ENCODE measurements at places on chromosomes 7 and 10.

- DNase-seq: no peak
Measured at GRCh38 chr7:94632338-94633013, 23.5 kb downstream of the SGCE start.

- no peak for DNase-seq
Measured at GRCh38 chr10:33345236-33345635, 10.8 kb upstream of the NRP1 start.

DNA sequence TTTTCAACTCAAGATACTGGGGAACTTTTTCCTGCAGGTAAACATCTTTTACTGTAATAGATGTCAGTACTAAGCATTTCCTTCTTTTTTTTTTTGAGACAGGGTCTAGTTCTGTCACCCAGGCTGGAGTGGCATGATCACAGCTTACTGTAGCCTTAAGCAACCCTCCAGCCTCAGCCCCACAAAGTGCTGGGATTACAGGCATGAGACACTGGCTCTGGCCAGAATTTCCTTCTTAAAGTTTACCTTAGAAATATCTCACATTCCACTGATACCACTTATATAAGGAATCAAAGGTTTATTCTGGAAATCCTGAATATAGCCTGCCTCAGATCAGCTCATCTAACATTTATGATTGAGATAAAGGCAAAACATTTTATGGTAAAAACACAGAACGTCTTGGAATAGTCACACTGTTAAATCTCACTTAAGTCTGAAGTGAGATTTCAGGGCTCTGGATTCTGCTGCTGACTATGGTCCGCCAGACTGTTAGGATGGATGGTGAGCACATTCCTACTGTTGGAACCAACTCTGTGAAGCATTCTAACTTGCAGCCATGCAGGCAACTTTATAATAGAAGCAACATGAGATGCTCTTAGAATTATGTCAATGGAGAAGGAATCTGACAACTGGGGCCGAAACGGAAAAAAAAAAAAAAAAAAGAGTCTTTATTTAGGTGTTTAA lies 151.9 kb downstream of the ZMYND11 start:
- DNase-seq: no peak

DNA sequence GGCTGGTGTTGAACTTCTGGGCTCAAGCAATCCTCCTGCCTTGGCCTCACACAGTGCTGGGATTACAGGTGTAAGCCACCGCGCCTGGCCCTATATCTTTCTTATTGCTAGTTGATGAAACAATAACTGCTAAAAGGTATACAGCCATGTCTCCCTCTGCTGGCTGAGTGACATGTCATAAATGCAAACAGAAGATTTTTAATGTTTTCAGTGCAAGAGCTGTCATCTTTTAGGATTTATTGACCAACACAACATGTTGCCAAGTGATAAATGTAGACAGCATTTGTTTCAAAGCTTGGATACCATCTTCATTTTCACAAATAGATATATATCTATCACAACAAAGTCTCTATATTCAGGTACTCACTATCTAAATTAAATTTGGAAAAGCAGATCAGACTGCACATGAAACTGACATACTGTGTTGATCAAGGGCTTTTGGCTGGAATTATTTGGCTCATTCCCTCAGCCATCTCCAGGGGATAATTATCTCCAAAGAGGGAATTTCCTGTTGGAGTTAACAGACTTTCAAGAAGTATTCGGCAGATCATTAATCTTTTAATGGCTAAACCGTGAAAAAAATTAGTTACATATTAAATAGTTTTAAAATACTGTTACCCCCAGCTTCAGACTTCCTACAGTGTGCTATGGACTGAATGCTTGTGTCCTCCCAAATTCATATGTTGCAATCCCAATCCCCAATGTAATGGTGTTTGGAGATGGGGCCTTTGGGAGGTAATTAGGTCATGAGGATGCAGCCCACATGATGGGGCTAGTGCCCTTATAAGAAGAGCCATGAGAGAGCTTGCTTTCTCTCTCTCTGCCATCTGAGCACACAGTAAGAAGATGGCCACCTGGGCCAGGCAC lies 41.3 kb upstream of the SRPK2 start:
- peak; percentile 66 for DNase-seq

GRCh38 chr10:79939969-79940368 lies 8.9 kb downstream of the SFTPD start:
- DNase-seq: no peak

DNA sequence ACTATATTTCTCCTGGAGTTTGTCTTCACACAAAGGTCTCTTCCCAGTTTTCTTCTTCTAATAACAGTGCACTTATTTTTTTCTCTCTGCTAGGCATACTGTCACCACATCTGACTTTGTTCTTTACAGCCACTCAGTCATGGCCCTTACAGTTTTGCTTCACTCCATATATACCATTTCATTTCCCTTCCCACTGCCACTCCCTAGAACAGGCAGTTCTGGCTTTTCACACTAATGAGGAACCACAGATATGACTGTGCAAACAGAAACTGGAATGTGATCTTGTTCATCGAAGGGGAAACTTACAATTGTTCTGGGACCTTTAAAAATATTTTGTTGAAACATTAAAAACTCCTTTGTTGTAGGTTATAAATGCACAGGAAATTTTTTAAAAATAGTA lies 67.3 kb downstream of the EPDR1 start:
- no peak for DNase-seq

Data from NCI-H1694 (cell line).